ENCODE measurements at places on chromosomes 2 and 18. TPM values are rescaled to one million over a fixed set of nuclear protein-coding genes. Genes with fewer than 3 reads are reported as not detected.

GRCh38 chr2:218001629-218002028, 1.2 kb downstream of the TNS1 start:
- no peak for DNase-seq

DNA sequence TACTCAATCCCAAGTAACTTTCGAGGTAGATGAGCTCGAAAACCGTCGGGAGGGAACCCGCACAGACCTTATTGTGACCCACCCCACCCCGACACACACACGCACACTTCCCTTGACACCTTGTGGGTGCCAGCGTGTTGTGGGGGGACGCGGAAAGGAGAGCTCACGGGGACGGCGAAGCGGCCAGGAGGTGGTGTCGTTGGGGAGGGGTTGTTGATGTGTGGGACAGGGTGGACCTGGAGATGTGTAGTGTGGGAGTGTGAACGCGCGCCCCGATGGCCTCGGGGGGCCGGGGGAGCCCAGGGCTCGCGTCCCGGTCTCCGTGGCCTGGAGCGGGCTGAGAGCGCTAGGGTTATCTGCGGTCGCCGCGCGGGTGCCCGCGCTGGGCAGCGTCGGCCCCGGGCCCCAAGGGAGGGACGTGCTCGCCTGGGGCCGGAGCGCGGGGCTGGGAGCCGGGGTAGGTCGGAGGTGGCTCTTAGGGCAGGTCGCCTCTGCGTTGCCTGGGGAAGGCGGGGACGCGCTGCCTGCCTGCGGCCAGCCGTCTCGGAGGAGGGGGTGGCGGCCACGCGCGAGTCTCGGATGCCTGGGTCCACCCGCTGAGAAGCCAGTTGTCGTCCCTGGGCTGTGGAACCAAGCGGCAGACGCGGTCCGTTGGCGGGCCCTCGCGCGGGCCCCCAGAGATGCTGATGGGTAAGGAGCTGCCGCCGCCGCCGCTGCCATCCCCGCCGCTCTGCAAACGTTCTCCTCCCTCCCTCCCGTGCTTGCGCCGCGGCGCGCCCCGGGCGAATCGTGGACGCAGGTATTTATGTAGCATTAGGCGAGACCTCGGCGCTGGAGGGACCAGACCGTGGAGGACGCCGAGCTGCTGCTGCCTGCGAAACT, 1.6 kb downstream of the KLHL29 start:
- DNase-seq, result no peak

DNA sequence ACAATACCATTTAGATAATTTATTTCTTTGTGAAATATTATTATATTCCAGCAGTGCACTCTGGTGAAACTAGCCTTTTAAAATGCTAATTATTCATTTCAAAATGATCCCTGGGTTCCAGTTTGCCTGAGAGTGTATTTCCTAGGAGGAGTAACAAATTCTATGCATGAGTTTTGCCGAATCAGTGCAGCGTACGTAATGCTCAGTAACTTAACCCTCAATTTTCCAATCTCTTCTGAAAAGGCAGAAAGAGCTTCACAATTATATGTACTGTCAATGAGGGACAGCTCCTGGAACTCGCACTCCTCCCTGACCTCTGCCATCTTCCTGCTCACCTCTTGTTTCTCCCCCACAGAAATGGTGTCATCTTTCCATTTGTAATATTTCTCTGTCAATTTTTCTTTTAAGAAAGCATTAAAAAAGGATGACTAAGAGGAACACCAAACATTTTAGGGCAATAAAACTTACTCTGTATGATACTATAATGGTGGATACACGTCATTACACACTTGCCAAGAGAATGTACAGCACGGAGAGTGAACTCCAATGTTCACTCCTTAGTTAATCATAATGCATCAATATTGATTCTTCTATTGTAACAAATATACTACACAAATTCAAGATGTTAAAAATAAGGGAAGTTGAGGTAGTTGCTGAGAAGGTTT, 25.7 kb upstream of the XIRP2 start:
- DNase-seq, result no peak

- no peak for DNase-seq
Observed at GRCh38 chr2:9008951-9009664, 5.6 kb upstream of the MBOAT2 start.

DNA sequence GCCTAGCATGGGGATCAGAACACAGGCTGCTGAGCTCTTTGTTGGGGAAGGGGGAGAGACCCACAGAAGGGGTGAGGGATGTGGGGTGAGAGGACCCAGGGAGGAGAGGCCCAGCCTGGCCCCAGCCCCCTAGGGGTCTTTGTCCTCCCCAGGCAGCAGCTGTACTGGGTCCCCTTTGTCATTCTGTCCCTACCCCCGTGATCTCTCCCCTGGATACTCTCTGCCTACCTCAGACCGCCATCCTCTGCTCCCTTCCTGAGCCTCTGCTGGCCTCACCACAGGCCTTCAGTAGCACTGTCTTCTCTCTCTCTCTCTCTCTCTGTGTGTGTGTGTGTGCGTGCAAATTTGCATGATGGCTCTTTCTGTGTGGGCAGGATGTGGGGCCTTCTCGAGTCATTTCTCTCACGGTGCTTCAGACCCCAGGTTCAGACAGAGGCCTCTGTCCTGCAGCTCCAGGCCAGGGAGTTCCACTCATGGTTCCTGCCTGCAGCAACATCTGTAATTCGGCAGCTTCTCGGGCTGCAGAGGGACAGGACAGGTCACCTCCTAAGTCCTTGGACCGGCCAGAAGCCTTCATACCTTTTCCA, 1.4 kb downstream of the PSD4 start:
- DNase-seq, result no peak

The AKAIN1 gene
- total RNA-seq, result not detected

The CLIP4 gene
- 40.2 TPM for total RNA-seq

- no peak for DNase-seq
Observed at GRCh38 chr18:72541871-72542332, 2.2 kb downstream of the CBLN2 start.

DNA sequence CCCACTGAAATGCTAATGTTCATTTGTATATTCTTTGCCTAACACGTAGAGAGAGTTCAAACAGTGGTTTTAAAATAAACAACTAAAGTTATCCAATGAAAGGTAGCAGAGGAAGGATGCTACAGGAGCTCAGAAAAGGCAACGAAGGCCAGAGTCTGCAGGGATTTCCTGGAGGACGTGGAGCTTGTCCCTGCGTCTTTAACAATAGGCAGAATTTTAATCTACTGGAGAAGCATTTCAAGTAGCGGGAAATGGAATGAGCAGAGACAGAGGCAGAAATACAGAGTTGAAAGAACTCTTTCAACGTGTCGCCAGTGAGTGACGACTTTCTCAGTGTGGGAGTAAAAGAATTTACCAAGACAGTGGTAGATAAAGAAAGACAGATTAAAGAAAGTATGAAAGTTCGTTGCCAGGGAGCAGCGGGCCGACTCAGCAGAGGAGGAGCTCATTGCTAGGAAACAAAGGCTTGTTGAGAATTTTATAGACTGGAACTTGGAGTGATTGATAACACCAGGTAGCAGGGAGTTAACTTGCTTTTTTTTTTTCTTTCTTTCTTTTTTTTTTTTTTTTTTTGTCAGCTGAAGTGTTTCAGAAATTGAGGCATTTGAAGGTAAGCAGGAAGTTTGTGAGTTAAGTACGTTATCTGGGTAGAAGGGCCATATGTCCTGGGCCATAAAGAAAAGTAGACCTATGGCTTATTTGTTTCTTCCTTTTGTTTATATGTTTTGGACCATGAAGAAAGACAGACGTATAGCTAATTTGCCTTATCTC, 625 bp upstream of the NBAS start:
- peak; percentile 35 for DNase-seq

The RPIA gene
- total RNA-seq, result 8.8 TPM

- DNase-seq, result no peak
Observed at GRCh38 chr18:79915161-79916127, 36.0 kb downstream of the SLC66A2 start.

The GCG gene
- not detected for total RNA-seq

GRCh38 chr2:46320141-46320567, 22.9 kb downstream of the EPAS1 start:
- DNase-seq, result no peak

The SERPINB12 gene
- not detected for total RNA-seq

GRCh38 chr2:170582313-170582712, 132.8 kb upstream of the SP5 start:
- DNase-seq, result no peak

DNA sequence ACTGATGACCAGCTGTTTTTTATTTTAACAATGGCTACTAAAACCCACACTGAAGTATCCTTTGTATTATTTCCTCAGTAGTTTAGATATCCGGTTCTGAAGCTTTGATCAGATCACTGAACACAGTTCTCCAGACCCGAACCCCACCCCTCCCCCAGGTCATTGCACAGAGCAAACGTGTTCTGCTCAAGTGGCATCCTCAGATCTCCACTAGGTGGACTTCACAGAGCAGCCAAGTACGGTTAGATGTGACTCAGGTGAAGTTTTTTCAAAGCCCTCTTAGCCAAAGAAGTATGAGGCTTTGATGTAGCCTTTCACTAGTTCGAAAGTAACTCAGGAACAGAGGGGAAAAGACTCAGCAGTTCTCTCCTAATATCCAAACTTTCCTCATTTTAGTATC, 142.7 kb upstream of the NRP2 start:
- DNase-seq, result no peak

The LGALSL gene
- total RNA-seq, result 7.6 TPM

GRCh38 chr18:38747153-38747552, 1181.6 kb upstream of the CELF4 start:
- DNase-seq, result no peak

GRCh38 chr2:209917154-209917771, 85.2 kb upstream of the RPE start:
- no peak for DNase-seq

DNA sequence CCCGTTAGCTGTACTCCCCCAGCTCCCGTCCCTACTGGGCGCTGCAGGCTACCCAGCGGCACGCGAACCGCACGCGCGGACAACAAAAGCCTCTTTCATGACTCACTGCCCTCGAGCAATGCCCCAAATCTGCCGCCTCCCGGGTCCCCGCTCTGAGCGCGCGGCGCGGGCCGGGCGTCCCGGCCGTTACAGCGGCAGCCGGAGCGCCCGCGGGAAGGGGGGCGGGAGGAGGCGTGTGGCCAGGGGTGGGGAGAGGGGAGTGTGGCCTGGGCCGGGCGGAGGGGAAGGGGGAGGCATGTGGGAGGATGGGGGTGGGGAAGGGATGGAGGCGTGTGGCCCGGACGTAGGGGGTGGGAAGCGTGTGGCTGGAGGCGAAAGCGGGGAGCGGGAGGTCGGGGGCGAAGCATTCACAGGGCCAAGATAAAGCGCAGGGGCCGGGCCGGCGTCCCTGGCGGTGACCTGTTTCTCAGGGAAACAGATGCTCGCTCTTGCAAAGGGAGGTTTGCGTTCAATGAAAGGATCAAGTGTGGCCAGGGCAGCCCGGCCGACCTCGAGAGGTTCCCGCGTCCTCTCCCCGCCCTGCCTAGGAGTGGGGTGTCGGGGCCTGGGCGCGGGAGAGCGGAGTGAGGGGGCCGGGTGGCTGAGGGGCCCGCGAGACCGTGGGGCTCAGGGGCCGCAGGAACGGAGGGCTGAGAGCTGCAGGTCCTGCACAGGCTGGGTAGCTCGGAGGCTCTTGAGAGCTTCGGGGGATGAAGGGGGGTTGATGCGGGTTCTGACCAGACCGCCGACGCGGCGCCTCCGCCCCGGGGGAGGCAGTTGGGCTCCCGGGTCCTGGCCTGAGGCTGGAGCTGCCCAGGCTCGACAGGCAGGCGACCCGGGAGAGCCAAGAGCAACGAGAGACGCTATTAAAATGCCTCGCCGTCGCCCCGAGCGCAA, 3.5 kb upstream of the NEUROD1 start:
- DNase-seq, result peak; percentile 59

The ALPG gene
- total RNA-seq, result 0.12 TPM

The GREB1 gene
- 3.4 TPM for total RNA-seq

DNA sequence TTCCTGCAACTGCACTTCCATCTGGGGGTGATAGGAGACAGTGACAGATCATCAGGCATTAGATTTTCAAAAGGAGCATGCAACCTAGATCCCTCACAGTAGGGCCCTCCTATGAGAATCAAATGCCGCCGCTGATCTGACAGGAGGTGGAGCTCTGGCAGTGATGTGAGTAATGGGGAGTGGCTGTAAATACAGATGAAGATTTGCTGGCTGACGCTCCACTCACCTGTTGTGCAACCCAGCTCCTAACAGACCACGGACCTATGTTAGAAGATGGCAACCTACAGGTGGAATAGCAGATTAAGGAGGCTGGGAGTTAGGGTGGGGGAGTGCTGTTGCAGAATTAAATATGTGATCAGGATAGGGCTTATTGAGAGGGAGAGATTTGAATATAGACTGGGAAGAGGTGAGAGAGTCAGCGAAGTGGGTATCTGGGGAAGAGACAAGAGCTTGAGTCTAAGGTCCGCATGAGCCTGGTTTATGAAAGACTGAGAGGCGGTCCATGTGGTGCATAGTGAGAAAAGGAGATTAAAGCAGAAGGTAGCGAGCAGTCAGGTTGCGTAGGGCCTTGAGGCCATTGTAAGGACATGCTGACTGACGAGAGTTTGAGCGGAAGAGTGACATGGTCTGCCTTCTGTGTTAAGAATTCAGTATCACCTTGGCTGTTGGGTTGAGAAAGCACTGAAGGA, 31.3 kb upstream of the TOGARAM2 start:
- DNase-seq, result no peak

- no peak for DNase-seq
Observed at GRCh38 chr2:52445686-52446085, 1321.9 kb upstream of the CHAC2 start.

- no peak for DNase-seq
Observed at GRCh38 chr2:43344868-43345373, 118.5 kb upstream of the ZFP36L2 start.

The LRRC30 gene
- total RNA-seq, result not detected

GRCh38 chr2:206193671-206194357, 34.1 kb downstream of the EEF1B2 start:
- no peak for DNase-seq

- DNase-seq, result no peak
Observed at GRCh38 chr2:54763636-54764291, 40.3 kb downstream of the EML6 start.

DNA sequence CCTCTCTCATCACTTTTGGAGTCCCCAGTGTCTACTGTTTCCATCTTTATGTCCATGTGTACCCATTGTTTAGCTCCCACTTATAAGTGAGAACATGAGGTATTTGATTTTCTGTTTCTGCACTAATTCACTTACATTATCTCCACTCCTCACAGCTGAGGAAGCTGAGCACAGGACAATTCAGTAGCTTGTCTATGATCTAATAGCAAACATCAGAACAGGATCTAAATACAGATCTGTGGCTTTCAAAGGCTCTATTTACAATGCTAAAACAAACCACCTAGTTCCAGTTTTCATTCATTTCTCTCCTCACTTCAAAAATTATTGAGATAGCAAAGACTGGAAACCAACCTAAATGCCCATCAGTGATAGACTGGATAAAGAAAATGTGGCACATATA, 52.0 kb upstream of the DDX18 start:
- no peak for DNase-seq

The RIT2 gene
- not detected for total RNA-seq
